ENCODE measurements at places on chromosomes 1 and 21.
A peak's percentile ranks its signal among the peaks of the same experiment; 100 is the strongest.

DNA sequence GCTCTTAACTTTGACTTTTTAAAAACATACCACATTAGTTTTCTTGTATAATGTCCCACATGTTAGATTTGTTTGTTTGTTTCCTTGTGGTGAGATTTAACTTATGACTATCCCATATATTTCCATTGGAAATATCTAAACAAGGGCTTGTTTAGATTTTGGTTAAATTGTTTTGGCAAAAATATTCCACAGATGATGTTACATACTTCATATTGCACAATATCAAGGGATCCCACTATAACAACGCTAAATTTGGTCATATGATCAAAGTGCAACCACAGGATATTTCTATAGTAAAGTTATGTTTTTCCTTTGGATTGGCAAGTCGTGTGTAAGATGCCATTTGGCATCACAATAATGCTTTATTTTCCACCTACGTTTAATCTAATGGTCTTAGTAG is 396.7 kb downstream of the TGFB2 start:
- no peak for DNase-seq

DNA sequence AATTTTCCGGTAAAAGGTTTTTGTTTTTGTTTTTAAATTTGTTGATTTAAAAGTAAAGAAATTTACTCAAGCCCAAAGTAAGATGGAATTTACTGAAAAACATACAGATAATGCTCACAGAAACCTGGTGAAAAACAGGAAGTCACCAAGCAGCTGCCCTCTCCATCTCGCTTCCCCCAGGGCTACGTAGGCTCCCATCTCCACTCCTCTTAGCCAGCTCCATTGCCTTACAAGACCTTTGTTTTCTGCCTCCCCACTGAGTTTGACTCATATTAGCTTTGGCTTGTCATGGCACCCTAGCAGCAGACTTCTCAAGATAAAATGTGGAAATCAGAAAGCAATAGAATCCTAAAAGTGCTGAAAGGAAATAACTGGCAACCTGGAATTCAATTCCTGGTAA is 57.9 kb downstream of the PHTF1 start:
- DNase-seq = no peak

DNA sequence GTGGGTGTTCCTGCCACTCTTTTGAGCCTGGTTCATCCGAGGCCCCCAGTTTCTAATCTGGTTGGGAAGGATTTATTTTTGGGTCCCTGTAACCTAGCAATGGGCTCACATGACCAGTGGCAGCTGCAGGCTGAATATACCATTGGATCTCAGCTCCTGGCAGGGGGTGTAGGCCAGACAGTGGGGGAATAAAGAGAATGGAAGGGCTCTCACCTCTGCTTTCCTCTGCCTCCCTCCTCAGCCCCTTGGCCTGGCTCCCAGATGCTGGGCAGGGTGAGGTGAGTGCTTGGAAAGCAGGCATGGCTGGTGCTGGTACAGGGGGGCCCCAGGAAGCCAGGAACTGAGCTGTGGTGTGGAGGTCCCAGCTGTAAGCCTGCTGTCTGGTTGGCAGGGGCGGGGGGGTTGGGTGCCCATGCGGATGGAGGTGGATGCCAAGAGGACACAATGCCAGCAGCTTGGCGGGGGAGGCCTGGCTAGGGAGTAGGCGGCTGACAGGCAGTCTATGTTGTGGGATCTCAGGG is 3.6 kb upstream of the GPR61 start:
- no peak for DNase-seq

GRCh38 chr21:41786509-41786987 is 19.7 kb upstream of the RIPK4 start:
- no peak for DNase-seq

DNA sequence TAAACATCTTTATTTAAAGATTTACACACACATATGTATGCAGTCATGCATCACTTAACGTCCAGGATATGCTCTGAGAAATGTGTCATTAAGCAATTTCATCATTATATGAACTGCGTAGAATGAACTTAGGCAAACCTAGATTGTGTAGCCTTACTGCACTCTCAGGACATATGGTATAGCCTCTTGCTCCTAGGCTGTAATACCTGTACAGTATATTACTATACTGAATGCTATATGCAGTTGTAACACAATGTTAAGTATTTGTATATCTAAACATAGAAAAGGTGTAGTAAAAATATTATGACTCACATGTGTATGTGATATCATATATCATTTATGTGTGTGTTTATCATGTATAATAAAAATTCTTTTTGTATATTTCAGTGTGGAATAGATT is 73.2 kb upstream of the QSOX1 start:
- DNase-seq = no peak

DNA sequence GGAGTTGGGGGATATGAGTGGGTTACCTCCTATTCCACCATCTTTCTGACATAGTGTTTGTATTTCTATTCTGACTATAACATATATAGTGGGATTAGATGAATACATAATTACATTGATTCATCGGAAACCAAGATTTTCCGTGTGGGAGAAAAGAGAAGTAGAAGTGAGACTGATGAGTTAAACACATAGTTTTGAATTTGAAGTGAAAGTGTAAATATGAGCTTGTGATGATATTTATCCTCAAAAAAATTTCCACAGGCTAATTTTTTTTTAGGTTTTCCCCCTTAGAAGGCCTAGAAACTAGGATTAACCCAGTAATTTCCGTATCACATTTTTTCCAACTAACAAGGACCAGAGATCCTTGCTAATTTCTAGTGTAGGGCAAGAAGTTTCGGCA is 6.9 kb downstream of the CD1B start:
- DNase-seq = no peak

DNA sequence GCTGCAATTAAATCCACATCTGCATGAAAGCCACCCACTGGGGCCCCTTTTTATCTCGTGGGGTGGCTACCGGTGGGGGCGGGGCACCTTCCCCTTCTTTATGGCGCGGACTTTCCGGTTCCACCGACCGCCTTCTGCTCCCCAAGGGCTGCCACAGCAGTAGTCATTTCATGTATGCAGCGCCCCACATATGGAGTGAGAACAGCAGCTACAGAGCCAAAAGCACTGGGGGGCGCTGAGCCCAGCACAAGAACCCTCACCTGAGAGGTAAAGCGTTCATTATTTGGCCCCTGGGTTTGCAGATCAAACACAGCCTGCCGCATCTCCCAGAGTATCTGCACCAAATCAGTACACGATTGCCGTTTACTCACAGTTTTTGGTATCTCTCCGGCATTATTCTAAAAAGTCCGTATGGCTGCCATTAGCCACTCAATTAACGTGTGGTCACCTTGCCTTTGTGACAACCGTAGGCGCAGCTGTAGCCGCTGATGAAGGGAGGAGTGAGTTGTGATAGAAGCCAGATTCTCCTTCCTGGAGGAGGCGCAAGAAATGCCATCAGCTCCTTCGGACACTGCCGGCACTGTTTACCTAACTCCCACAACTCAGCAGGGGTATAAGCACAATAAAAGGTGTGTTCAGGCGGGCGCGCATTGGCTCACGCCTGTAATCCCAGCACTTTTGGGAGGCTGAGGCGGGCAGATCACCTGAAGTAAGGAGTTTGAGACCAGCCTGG is 30.4 kb upstream of the CR2 start:
- DNase-seq = no peak

DNA sequence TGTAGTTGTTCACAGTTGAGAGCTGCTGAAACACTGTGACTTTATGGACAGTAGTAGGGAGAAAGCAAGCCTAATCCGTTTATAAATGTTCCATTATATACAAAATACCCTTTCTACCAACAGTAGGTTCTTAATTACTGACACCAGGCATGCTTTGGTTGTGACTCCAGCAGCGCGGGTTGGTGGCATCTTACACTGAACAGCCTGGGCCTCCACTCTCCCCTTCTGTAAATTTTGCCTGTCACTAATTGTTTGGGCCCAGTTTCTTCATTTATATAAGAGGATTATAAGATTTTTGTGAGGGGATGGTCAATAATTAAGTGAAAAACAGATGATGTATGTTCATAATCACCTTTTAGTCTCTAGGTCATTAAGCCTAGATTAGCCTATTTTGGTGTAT is 58.2 kb downstream of the ITSN1 start:
- DNase-seq = no peak

GRCh38 chr1:227120826-227121225 is 180.7 kb downstream of the COQ8A start:
- no peak for DNase-seq

DNA sequence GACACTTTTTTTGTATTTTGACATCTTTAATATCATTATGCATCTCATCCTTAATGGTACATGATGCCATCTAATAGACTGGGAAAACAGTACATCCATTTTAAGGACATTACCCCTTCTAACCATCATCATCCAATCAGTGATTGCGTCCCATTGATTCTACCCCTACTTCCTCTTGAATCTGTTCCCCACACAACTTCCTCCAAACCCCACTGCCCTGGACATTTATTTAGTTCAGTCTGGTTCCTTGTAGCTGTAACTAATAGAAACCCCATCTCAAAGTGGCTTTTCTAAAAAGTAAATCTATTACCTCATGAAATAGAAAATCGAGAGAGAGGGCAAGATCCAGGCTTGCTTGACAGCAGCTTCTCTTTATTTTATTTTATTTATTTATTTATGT is 2.1 kb upstream of the ITLN1 start:
- no peak for DNase-seq

DNA sequence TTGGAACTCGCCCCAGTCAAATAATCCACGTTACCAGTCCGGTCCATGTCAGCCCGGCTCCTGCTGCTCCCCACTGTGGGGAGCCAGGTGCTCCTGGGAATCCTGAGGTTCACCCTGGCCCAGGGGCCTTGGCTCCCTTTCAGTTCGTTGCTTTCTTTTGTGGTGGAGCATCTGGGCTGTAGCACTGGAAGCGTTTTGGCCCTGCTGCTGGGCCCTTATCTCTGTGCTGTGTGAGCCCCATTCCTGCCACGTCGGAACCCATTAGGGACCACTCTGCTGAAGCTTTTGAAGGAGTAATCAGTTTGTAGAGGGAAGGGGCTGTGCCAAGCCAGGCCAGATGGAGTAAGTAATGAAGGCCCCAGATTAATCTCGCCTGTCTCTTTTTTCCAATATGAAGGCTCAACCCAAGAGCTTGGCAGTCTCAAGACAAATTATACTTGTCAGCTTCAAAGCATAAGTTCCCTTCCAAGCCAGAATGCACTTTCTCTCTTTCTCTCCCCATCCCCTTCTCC is 82.3 kb downstream of the PGM1 start:
- no peak for DNase-seq

DNA sequence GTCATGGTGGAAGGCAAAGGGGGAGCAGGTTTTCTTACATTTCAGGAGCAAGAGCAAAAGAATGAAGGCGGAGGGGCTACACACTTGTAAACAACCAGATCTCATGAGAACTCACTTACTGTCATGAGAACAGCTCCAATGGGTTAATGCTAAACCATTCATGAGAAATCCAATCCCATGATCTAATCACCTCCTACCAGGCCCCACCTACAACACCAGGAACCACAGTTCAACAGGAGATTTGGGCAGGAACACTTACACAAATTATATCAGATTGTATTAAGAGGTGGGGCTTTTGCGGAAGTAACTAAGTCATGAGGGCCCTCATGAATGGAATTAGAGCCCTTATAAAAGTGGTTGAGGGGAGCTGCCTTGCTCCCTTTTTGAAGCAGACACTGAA is 48.9 kb upstream of the SAMSN1 start:
- no peak for DNase-seq

GRCh38 chr1:193937308-193937707 is 750.9 kb upstream of the B3GALT2 start:
- no peak for DNase-seq

DNA sequence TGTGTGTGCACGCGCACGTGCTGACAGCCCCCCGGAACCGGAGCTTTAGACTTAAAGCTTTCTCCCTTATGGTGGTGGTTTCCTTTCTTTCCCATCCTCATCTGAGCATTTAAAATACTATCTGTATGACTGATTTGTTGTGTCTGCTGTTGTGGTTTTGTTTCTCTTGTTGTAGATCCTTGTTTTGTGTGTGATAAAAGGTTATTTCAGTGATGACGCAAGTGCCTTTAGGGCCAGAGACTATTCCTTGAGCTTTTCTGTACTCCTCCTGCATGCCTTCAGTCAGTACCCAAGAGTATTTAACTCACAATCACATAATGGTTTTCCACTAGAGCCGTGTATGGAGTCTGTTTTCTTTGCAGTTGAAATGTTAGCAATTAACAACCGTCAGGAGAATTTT is 45.4 kb downstream of the LCA5L start:
- DNase-seq = no peak

DNA sequence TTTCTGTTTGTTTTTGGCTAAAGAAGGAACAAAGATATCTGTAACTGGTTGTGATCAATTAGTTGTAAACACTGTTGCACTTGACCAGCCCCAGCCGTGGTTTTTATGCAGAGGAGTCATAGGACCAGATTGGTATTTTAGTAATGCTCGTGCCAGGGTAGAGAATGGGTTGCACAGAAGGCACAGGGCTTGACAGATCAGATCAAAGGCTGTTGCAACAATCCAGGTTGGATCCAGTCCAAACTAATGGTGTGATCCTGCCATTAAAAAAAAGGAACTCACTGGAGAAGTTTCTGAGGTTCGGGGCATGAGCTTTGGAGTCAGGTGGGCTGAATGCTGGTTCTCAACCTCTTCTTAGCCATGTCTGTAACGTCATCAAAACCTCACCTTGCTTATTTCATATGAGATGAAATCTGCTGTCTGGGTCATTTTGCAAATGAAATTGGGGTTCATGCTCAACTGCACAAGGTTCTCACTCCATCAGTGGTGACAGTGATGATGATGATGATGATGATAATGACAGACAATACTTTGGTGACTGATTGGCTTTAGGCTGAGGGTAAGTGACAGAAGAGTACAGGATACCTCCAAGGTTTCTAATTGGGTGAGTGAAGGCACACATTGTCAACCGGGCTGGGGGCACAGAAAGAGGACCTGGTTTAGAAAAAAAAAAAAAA is 43.1 kb downstream of the ZNF281 start:
- DNase-seq = no peak

DNA sequence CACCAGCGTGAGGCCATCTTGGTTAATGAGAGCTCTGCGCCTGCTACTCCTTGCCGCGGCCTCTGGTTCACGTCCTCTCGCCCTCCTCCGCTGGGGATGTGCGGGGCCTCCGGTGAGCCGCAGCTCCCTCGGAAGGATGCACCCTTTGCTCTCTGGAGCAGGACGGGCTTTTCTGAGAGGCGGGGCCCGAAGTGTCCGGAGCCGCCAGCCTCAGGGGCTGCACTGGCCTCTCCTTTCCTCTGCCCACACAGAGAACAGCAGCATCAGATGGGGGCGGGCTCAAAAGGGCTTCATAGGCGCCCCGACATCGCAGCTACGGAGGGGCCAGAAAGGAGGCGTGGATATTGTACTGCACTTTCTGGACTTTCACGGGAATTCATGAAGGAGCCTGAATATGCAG is 284.7 kb downstream of the CAMTA1 start:
- DNase-seq = no peak

DNA sequence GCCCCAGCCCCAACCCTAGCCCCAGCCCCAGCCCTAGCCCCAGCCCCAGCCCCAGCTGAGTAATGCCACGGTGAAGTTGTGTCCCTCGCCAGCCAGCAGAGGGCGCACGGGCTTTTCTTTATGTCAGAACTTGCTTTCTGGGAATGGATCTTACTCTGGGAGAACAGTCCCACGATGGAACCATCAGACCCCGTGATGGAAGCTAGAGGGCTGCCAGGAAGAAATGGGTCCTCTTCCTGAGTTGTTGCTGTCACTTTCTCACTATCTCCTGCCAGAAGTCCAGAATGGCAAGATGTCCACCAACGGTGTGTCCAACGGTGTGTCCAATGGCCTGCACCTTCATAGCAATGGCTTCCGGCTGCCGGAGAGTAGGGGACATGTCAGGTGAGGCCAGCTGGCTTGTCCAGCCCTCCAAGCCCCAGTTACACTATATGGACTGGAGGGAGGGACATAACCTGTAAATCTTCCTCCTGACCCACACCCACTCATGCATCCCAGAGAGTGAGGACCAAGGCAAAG is 25.1 kb upstream of the TMEM222 start:
- DNase-seq = peak; percentile 24

- DNase-seq = no peak
Measured at GRCh38 chr1:52856026-52856425, 13.5 kb downstream of the ZYG11A start.
